Right renal cortex interstitium (tissue), 3 donors: ENCODE measurements at places on chromosomes 5 and 9. TPM values are rescaled to one million over a fixed set of nuclear protein-coding genes. Genes with fewer than 3 reads are reported as not detected.
A peak's percentile ranks its signal among the peaks of the same experiment; 100 is the strongest.

- DNase-seq = no peak
Measured at GRCh38 chr5:68435611-68436010, 220.1 kb downstream of the PIK3R1 start.

- no peak for DNase-seq
Measured at GRCh38 chr9:6216951-6217350, 1.3 kb downstream of the IL33 start.

Gene PCDHGA5
- 2.8 TPM for polyA plus RNA-seq

DNA sequence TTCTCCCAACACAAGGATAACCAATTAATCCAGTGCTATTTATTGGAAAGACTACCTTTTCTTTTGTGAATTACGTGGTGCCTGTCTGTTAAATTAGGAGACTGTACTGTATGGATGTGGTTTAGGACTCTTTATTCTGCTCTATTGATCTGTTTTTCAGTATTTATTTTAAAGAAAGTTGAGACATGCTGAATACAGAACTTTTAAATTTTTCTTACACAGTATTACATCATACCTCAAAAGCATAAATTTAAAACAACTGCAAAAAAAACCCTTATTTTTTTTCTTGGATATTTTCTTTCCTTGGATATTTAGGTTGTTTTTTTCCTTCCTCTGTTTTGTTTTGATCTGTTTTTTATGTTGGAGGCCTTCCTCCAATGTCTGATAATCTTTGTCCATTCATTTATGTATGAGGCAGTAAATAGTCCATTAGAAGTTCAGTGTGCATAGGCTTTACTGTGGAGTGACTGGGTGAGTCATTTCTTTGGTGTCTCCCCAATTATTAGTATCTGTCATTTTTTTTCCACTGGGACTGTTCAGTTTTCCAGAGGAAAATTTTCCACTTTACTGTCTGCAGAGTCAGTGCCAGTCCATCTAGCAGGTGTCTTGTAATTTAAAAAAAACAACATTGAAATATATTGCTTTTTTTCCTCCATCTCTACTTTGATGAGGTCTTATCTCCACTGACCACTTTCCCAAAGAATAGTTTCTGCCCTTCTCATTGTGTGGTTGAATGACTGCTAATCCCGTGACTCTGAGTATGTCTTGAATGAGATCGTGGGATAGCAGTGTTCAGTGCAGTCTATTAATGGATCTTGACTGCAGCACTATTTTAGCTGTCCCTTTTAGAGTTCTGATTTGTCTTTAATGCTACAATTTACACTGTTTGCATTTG, 15.2 kb downstream of the CYSTM1 start:
- DNase-seq = no peak

- peak; percentile 39 for DNase-seq
Measured at GRCh38 chr5:59829386-59829785, 64.1 kb downstream of the PDE4D start.

DNA sequence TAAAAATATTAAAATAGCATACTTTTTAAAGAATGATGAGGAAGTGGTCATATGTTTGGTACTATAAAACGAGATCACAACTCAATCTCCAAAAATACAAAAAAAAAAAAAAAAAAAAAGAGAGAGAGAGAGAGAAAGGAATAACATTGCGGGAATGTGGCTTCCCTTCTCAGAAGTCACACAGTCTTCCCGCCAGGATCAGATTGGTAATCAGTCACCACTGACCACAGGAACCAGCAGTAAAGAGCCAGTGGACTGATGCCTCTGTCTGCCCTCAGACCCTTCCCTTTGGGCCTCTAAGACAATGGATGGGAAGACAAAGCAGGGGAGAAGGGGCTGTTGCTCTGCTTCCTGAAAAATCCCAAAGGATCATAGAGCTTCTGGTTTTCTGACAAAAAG, 104.9 kb downstream of the KLHL3 start:
- no peak for DNase-seq

DNA sequence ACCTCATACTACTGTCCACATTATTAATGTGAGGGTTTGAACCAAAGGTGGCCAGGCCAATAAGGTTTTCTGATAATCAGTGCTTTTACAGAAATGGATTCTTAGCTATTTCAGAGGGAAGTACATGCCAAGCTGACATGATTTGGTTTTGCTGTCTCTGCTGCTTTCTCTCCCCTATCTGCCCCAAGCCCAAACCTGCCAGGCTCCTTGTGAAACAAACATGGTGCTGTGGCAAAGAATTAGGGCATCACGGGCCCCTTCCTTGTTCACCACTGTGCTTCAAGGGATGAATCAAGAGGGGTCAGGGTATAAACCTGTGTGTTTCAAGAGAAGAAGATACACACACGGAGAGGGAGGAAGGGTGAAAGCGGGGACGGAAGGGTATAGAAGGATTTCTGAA, 41.3 kb upstream of the SMU1 start:
- no peak for DNase-seq

DNA sequence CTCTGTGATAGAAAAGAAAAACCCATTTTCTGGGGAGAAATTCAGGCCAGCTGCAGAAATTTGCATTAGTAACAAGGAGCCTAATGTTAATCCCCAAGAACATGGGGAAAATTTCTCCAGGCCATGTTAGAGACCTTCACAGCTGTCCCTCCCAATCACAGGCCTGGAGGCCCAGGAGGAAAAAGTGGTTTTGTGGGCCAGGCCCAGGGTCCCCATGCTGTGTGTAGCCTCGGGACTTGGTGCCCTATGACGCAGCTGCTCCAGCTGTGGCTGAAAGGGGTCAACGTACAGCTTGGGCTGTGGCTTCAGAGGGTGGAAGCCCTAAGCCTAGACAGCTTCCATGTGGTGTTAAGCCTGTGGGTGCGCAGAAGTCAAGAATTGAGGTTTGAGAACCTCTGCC, 27.0 kb upstream of the C7 start:
- DNase-seq = no peak

Gene DDX4
- polyA plus RNA-seq = not detected

DNA sequence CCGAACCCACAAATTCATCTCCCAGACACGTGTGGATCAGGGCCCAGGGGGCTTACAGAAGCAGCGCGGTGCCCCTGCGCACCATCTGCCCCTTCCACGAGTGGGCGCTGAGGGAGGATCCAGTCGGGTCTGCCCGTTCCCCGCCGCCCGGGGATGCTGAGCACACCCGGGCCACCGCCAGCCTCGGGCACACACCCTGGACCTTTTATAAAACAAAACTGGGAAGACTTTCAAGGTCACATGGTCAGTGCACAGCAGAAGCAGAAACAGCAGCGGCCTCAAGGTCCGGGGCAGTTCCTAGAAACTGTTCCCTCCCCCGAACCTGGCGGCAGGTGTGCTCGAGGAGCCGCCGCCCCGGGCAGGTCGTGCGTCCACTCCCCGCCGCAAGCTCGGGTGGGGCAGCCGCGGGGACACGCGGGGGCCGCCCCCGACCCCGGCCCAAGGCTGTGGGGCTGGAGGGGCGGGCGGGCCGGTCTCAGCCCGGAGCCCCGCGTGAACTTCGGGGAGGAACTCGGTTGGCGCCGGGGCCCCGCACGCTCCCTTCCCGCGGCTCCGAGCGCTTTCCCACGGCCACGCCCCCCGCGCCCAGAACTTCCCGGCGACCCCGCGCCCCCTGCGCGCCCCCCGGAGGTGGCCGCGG, 633 bp upstream of the PPP1R26 start:
- DNase-seq = no peak

DNA sequence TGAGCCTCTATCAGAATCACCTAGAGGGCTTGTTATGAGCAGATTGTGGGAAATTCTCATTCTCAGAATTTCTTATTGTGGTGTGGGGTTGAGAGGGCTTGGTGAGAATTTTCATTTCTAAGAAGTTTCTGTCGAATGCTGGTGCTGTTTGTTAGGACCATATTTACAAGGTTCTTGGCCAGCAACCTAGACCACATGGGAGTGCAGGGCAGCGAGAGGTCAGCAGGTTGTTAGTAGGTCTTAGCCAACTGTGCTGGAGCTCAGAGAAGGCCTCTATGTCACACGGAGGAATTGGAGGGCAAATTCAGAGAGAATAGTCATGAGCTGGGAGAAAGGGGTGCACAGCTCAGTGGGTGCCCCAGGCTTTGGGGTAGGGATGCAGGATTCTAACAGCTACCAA, 357.0 kb downstream of the LRRC70 start:
- DNase-seq = no peak

Gene PELO
- 31.0 TPM for polyA plus RNA-seq

DNA sequence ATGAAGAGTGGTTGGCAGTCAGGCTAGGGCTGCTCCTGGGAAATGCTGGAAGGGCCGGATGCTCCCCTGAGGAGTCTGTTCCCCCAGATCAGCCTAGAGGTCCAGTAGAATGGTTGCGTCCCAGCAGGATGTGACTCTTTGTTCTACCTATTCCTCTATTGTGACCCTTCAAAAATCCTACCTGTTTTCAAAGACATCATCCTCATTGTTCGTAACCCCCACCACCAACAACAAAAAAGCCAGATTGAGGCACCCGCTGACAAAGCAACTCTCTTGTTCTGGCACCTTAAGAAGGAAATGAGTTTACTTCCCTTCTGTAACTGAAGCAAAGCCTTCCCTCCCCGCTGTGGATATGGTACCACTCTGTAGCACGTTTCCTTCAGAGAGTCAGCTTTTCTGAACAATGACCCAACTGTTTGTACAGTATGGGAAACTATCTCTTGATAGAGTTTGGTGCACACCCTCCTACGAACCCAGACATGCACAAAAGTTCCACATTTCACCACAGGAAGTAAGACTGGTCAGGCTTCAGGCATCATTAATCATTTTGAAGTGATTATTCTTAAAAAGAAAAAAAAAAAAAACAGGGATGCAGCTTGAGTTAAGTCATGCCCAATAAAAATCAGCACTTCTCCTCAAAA, 207.2 kb downstream of the ENC1 start:
- no peak for DNase-seq

DNA sequence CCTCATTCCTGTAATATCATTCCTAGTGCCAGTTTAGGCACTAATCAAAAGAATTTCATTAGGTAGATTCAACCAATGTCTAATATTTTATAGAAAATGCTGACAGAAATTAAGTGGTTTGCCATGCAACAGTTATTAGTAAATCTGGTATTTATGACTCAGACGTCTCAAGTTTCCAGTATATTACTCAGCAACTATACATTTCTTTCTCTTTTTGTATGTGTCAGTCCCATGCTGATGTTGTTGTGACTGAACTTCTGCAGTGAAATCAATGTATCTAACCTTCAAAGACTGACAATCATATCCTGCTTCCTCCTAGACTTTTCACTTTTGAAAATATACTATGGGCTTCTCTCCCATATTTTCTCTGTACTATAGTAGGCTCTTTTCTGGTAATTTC, 822.5 kb downstream of the NR2F1-AS1 start:
- no peak for DNase-seq

Gene CACNA1B
- polyA plus RNA-seq = 0.11 TPM

GRCh38 chr5:138962614-138963370, 87.7 kb upstream of the LRRTM2 start:
- no peak for DNase-seq

Gene BHMT
- 385 TPM for polyA plus RNA-seq

Gene PCDHB11
- polyA plus RNA-seq = 4.3 TPM

- DNase-seq = no peak
Measured at GRCh38 chr5:176382721-176383120, 5.7 kb downstream of the NOP16 start.

DNA sequence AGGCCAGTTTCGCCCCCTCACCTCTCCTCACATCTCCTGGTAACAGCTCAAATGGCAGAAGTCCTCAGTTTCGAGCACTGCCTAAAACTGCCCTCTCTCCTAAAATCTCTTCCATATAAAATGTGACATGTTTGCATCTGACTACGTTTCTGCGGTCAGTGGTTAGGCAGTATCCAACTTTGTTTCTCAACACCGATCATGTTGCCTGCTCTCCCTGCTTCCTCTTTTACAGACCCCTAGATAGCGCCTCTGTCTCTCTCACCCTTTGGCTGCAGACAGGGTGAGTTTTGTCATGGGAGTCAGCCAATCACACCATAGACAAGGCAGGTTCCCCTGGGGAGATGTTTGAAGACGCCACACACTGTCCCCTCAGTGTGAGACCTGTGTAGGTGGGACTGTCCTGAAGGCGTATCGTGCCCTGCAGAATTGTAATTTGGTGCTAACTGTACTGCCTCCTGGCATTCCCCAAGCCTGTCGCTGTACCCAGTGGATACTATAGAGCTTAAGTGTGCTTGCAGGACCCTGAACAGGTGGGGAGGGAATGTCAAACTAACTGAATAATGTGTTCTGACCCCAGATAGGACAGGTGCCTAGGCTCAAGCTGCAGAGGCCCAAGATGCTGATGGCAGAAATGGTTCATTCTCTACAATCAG, 1.1 kb downstream of the HEXB start:
- DNase-seq = no peak

DNA sequence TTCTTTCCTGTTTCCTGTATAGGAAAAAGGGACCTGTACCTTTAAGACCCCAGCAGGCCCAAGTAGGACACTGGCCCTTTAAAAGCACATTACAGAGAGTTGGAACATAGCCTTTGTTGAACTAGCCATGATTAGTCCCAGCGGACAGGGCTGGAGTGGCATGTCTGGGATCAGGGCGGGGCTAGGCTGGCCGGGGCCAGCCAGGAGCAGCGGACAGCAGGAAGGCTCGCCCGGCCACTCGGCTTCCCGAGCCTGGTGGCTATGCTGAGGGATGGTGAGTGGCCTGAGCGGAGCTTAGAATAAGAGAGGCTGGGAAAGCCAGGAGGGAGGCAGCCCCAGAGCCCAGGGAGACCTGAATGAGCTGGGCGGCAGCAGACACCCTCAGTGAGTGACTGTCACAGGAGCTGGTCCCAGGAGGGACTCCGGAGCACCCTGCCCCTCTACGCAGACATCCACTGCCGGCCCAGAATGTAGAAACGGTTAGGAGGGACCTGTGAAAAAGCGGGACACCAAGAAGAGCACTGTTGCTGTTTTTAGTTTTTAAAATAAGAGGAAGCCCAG, 92.1 kb downstream of the DAB2IP start:
- DNase-seq = no peak

Gene AQP3
- 45.8 TPM for polyA plus RNA-seq

- no peak for DNase-seq
Measured at GRCh38 chr9:6779417-6780241, 21.9 kb downstream of the KDM4C start.

Gene MELK
- polyA plus RNA-seq = 22.1 TPM

Gene ARL10
- polyA plus RNA-seq = 10.6 TPM

Gene PFDN1
- polyA plus RNA-seq = 134 TPM

GRCh38 chr9:61669352-61669751, 479.5 kb downstream of the SPATA31A7 start:
- DNase-seq = no peak

- no peak for DNase-seq
Measured at GRCh38 chr9:34989946-34990635, 546 bp downstream of the DNAJB5 start.

- DNase-seq = no peak
Measured at GRCh38 chr5:88831816-88832215, 51.2 kb downstream of the MEF2C start.

Gene F2RL2
- polyA plus RNA-seq = 0.44 TPM
